ENCODE measurements at places on chromosomes 2 and 18.
A peak's percentile ranks its signal among the peaks of the same experiment; 100 is the strongest.

GRCh38 chr2:65545837-65546805 is 113.7 kb upstream of the SPRED2 start:
- DNase-seq: no peak

DNA sequence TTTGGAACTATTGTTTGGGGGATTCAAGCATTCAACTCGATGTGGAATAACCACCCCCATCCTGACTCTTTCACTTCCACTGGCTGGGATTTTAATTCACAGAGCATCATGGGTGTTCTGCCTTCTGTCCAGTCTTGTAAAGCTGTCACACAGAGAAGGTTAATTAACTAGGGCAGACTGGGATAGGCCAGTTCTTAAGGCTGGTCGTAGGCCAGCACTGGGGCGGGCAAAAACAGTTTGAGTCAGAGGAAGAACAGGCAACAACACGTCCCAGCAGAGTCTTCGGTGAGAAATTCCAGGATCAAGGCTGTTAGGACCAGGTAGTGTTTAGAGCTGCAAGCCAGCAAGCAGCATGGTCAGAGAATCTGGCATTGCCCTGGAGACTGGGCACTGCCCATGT is 4.0 kb upstream of the RNF152 start:
- DNase-seq: peak; percentile 89

DNA sequence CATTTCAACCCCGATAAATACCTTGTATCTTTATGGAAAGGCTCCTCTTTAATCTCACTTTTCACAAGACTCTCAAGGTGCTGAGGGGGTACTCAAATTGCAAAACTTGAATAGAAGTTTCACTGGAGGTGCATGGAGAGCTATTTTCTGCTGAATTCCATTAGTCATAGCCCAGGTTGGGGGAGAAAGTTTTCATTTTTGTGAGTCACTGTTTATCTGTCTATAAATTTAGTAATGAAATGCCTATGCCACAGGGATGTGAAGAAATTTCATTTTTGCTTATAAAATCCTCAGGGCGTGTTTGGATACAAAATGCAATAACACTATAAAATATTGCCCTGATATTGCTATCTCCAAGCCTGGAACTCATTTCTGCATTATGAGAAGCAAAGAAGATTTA is 346.3 kb downstream of the LRATD1 start:
- DNase-seq: no peak

DNA sequence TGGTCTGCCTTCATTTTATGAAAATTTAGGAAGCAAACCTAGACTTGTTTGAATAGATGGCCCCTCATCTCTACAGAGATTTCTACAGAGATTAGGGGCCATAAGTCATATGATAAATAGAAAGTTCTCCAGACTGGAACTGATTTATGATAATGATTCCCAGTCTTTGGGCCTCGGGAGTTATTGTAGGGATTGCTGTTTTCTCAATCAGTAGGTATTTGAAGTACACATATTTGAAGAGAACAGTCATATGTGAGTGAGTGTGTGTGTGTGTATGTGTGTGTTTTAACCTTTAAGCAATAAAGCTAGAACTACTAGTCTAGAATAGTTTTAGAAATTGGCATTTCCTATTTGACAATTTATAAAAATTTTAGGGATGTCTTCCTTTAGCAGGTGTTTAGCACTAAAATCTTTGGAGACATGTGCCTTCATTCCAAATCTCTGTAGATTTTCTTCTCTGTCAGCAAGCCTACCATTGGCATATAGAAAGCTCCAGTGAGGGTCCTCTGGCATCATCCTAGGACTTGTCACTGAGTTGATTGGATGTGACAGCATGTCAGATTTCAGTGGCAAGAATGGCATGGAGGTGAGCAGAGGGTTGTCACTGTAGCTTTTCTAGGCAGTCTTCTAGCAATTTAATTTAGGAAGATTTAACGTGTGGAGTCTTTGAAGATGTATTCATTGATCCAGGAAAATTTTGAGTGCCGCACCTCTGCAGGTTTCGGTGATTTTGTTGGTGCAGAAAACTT is 71.2 kb downstream of the MYO1B start:
- no peak for DNase-seq

- DNase-seq: peak; percentile 88
Observed at GRCh38 chr2:676647-677055, 555 bp downstream of the TMEM18 start.

DNA sequence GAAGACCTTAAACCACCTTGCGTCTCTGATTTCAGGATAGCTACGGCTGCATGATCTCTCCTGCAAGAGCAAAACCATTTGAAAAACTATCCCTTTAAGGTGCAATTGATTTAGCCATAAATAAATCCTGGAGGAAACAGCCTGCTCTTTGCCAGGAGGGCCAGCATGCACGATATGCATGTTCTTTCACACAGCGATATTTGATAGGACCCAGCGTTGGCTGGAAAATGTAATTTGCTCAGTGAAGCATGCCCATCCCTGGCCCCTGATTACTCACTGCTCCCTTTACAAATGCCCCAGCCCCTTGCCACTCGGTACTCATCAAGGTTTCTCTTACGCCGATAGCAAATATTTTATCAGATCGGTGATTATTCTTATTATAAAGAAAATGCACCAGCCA is 315.4 kb downstream of the CDH2 start:
- DNase-seq: no peak

DNA sequence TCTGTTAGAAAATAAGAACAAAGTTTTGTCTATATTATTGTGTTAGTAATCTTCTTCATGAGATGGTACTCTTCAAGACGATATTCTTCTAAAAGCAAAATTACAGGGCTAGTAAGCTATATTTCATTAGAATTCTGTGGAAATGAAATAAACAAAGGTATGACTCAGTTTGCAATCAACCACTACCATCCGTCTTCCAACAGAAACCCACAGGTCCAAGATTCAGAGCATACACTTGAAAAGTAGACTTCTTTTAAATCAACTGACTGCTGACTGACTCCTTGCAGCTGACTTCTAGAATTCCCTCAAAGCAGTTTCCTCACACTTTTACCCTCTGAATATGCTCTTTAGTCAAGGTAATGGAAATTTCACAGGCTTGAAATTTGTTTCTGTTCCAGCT is 193.7 kb downstream of the GCA start:
- DNase-seq: no peak

DNA sequence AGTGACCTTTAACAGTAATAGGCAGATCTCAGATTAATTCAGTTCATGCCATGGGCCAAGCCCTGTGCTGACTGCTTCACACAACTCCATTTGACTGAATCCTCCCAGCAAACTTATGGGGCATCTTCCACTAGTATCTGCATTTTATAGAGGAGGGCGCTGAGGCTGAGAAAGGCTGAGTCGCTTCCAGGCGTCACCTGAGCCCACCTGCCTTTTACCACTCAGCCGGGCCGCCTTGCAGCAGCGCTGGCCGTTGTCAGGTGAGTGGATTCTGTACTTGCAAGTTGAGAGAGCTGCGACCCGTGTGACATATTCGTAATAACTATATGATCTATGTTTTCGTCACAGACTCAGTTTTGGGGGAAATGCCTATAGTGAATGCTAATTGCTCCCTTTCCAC is 59.3 kb upstream of the B3GNT7 start:
- DNase-seq: no peak

DNA sequence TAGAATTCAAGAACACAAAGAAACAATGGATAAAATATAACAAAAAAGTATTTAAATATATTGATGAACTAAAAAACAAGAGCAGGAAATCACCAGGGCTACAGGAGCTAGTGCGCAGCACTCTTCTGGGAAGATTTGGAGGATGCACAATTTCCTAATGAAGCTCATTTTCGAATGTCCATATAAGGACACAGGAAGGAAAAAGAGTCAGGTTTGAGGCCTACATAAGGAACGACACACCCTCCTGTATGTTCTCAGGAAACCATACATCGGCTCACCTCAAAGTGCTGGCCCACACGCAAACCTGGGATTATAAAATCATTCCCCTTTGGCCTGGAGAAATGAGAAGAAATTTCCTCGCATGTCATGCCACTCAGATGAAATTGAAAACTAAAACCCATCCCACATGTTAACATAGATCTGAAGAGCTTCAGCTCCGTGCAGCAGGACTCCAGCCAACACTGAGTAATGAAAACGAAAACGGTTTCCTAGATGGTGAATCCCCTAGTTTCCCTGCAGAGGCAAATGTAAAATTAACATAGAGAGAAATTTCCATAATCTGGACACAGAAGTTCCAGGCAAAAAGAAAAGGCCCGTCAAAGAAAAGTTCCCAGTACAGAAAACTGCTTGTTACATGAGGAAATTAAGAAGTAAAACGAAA is 825.8 kb downstream of the SOCS6 start:
- DNase-seq: no peak

- no peak for DNase-seq
Observed at GRCh38 chr2:239179851-239180371, 220.9 kb downstream of the HDAC4 start.

DNA sequence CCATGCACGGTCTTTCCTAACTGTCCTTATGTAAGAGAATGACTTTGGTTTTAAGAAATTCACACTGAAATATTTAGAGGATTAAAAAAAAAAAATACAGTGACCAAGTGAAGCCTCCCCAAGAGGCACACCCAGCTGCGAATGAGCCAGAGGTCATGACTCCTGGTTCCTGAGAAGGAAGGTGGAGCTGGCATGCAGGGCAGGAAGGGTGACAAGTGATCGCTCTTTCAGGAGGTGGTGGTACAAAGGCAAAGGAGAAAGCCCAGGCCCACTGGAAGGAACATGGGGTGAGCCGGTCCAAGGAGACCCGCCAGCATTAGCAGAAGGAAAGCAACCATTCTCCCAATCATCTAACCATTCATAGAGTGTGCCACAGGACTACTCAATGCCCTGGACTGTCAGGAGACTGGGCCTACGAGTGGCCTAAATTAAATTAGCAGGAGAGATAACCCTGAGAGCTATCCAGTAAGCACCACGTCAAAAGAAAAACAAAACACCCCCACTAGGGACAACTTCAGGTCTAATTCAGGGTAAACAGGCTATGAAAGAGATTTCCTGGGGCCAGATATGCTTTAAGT is 7.8 kb downstream of the INO80C start:
- DNase-seq: no peak

DNA sequence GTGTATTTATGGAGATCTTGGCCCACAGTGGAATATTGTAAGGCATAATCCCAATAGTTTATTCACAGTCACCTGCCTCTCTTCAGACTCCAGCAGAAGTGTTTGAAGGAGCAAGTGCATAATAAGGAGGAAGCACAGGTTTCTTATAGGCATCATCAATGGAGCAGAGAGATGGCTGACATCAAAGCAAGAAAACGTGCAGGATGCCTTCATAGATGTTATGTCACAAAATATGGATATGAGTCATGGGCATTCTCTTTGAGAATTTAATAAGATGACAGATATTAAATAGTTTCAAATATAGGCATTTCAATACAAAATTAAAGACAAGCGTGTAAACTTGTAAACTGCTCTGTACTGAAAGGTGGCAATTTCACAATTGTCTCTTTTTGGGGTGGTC is 4.0 kb upstream of the RND3 start:
- DNase-seq: no peak

DNA sequence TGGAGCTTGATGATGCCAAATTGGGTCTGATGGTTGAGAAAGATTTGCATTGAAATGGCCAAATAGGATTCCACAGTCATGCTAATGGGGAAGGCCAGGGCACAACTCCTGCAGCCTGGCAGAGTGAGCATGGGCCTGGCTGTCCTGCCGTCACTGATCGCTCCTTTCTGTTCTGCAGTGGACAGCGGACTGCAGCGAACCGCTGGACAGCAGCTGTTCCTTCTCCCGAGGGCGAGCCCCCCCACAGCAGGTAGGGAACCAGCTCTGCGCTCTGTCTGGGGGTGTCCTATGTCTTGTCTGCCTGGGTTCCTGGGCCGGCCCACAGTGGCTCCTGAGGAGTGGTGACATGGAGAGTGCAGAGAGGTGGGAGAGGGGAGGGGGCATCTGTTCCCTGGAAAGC is 97.6 kb downstream of the CTIF start:
- no peak for DNase-seq

- no peak for DNase-seq
Observed at GRCh38 chr2:132645176-132645575, 24.8 kb downstream of the LYPD1 start.

DNA sequence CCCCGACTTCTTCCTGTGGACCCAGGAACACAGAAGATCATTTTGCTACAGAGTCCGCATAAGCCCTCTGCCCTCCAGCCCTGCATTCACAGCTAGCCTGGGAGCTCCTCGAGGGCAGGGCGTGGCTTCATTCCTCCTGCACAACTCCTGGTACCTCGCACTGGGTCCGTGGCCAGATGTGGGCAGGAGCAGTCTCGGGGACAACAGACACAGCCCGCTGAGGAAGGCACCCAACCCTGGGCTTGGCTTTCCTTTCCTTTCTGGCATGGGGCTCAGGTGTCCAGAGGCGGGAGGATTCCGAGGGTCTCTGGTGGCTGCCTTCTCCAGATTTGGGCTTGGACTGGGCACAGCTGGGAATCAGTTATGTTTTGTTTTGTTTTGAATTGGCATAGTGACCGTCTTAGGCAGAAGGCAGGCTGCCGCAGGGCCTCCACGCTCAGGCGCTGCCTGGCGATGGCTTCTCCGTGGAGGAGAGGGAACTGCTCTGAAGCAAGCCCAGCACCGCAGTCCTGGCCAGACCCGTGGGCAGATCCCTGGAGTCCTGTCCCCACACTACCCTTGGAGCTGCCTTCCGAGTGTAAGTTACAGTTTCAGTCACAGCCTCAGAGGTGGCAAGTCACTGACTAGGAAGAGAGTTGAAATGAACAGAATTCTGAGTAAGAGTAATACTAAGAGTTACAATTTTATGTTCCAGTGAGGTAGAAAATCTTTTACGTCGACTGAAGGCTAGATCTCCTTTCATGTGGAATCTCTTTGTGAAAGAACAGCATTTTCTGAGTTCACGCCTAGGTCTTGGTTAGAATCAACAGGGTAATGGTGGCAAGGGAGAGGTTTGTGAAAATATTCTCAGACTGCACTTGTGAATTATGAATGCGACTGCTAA is 47.9 kb downstream of the LDLRAD4 start:
- no peak for DNase-seq

DNA sequence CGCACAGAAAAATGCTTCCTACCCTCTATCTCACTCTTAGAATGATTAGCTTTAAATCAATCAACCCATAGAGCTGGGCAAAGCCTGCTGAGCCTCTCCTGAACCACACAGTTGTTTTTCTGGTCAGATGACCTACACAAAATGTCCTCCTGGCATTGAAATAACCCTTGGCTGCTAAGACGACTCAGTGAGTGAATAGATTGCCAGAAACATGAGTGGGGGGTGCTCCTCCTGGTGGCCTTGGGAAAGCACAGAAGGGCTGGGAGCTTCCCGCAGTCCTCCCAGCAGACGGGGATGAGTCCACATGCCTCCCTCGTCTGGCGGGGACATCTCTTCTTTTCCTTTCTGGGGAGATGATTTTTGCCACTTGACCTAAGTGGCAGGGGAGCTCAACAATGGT is 14.9 kb downstream of the MAL start:
- DNase-seq: no peak

GRCh38 chr2:173357346-173357745 is 2.7 kb downstream of the CDCA7 start:
- DNase-seq: no peak
